ENCODE measurements at places on chromosomes 2 and 18.

GRCh38 chr2:238467062-238467461 lies 40.3 kb downstream of the ASB1 start:
- DNase-seq: no peak

- no peak for DNase-seq
Observed at GRCh38 chr2:156702541-156702940, 266.4 kb downstream of the GPD2 start.

GRCh38 chr2:11314487-11314886 lies 29.9 kb downstream of the ROCK2 start:
- DNase-seq: no peak

DNA sequence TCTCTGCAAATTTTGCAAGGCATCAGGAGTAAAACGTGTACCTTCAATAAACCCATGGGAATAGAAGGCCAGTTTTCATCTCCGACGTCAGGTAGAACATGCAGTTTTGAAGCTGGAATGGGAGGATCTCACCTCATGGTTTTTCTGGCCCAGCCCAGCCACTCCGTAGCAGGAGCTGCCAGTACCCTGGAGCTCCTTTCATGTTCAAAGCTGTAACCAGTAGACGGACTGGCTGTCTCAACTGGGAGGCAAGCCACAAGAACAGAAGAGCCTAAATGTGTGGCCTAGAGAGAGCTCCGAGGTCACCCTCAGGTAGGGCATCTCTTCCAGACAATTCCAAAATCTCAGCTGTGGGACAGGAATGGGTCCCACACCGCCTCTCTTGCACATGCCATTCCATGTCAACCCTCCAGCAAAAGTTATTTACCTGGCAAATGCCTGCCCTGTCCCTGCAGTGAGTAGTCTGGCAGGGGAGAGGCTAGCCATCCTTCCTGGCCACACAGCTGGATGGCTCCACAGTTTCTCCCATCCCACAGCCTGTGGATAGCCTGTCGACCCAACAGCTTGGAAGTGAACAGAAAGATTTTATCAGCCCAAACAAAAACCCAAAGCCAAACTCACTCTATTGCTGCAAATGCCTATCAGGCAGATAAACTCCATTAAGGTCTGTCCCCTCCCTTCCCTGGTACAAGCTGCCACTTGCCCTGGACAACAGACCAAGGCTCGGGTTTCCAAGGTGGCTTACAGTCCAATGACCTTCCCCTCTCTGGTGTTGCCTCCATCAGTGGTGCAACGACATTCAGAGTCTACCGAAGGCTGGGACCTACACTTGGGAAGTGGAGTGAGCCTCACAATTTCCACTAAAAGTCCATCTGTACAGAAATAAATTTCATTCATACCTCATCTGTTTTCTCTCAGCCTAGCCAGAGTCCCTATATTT lies 27.8 kb downstream of the CRACDL start:
- DNase-seq: no peak

DNA sequence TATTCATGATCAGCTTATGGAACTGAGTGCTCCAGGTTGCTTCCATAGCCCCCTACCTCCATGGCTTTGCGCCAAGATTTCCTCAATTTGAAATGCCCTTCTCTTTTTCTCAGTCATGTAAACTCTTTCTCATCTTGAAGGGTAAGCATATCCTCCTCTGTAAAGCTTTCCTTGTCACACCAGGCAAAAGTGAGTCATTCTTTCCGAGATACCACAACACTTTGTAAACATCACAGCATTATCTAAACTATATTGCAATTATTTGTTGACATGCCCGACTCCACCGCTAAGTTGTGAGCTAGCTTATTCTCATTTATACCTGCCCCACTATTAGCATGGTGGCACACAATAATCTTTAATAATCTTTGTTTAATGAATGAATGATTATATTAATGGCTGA lies 419.5 kb upstream of the CHST9 start:
- DNase-seq: no peak

DNA sequence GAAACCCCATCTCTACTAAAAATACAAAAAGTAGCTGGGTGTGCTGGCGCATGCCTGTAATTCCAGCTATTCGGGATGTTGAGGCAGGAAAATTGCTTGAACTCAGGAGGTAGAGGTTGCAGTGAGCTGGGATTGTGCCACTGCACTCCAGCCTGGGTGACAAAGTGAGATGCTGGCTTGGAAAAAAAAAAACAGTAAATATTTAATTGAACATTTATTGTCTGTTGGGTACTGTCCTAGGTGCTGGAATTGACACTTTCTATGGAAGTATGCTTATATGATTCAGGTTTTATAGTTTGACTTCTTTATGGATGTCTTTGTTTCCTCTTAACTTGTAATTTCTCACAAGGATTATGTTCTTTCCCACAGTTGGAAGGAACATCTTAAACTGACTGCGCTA lies 633.1 kb upstream of the SETBP1 start:
- DNase-seq: no peak

DNA sequence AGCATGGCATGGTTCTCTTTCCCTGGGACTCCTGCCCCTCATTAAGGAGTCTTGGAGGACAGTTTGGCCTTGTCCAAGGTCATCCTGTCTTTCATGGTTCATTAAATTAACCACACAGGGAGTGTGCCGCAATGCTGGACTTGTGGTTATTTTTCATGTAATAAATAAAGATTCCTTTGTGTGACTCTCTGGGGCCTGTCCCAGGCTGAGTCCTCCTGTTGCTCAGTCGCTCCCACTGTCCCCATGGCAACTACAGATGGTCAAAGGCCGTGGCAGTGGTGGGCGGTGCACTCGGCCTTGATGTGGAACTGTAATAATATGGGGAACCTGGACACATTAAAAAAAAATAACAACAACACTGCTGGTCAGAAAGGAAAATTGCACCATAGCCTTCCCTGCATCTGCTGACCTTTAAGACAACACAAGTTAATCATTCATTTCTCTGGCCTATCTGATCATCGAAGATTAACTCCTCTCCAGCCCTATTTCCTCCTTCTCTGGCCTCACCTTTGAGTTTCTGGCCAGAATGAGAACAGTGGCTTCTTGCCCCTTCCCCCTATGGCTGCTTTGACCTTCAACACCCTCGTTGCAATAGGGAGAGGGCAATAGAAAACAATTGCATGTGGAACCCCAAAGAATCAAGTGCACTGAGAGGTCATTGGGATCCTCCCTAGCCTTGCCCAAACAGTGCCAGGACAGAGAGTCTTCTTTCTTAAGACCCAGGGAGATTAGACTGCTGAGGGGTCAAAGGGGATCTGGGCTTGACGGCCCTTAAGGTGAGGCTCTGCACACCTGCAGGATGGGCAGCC lies 44.7 kb downstream of the PSD4 start:
- no peak for DNase-seq

GRCh38 chr2:226773291-226773690 lies 26.3 kb downstream of the IRS1 start:
- DNase-seq: no peak

DNA sequence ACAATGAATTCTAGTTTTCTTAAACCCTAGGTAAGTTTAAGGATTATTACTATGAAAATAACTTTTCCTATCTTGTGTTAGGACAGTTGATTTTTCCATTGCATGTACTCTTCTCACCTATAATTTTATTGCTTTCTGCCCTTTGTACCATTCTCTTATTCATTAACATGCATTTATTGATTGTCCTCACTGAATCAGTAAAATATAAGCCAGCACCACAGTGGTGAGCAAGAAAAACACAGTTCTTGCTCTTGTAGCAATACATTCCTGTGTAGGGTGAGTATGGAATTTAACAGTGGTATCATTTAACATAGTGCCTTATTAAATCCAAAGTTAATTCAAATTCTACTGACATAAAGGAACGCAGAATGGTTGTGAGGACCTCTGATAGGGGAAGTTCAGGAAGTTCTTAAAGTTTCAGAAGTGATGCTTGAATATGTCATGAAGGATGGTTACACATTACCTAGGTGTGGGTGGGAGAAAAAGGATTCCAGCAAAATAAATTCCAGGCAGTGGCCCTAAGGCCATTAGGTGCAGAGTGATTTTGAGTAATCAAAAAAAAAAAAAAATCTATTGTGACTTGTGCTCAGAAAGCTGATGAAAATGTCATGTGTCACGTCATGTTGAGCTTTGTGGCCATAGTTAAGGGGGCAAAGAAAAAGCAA lies 104.7 kb upstream of the DSEL start:
- DNase-seq: no peak

DNA sequence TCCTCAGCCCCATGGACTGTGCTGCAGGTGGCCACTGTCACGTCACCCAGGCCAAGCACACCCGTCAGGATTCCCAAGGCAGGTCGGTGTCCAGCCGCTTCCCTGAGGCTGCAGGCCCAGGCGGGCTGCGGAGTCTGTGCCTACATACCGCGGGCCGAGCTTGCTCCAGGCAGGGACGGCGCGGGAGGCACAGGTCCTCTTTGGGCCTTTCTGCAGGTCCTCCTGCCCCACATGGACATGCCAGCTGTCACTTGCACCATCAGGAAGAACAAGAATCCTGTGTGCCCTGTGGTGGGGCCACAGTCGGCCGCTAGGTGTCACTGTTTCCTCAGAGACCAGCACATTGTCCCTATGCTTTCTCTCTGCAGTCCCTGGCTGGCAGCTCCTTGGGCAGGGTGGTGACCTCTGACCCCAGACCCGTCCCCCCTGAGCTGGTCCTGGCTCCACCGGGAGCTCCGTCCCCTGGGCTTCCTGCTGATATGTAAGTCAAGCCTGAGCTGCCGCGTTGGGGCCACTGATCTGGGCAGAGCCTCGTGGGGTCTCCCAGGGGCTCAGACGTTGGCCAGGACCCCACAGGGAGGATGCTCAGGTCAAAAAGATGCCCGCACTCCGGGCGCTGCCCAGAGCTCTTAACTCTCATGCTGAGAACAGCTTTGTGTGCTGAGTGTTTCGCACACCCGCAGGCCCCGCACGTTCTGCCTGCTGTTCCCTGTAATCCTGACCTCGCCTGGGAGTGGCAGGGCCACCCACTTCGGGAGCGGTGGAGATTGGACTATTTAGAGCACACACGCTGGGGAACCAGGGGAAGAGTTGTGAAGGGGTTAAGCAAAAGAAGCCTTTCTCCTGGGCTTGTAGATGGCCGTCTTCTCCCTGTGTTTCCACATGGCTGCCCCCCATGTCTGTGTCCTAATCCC lies 17.3 kb upstream of the AGXT start:
- peak; percentile 76 for DNase-seq

DNA sequence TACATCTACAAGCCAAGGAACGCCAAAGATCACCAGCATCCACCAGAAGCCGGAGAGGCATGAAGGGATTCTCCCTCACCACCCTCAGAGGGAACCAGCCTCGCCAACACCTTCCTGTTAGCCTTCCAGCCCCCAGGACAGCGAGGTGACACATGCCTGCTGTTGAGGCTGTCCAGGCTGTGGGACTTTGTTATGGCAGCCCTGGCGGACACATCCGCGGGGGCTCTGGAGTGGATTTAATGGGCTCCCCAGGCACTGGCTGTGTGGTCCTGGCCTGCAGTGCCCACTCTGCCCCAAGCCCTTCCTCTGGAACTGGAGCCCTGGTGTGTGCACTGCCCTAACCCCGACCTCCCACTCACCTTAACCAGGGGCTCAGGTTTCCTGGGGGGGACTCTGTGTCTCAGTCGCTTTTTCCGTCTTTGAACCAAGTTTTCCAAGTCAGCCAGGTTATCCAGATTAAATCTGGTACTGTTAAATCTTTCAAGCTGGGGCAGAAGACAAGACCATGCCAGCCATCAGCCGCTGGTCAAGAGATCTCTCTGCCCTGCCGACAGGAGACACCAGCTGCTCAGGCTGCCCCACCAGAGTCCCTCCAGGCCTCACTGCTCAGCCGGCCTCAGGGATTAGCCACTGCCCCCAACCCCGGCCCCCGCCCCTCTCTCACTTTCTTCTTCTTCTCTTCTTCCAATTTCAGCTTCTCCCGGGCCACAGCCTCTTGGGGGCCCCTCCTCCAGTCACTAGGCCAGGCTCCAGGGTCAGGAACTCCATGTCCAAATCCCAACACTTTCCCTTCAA lies 1.9 kb downstream of the ANKRD23 start:
- DNase-seq: no peak

DNA sequence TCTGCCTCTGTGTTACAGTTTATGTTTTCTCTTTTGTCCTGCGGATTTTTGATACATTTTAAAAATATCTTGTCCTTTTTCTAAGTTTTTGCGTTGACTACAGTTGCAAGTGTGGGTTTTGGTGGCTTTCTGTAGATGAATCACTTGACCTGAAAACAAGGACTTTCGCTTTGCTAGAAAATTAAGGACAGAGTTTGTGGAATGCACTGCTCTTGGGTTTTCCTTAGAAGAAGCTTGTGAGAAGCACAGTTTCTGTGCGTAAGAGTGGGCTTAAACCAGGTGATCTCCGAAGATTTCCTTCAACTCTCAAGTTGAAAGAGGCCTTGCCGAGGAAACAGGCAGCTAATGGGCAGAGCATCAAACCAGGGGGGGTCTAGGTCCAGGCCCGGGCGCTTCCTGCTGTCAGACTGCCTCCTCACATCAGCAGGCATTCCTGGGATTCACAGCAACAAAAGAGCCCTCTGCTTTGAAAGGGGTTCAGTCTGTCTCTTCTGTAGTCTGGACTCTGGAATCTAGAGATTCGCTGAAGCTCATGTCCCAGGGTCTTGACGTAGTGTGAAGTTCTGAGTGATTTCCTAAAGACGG lies 17.3 kb downstream of the NCK2 start:
- DNase-seq: no peak

GRCh38 chr2:56380861-56381260 lies 197.1 kb downstream of the CCDC85A start:
- DNase-seq: no peak

DNA sequence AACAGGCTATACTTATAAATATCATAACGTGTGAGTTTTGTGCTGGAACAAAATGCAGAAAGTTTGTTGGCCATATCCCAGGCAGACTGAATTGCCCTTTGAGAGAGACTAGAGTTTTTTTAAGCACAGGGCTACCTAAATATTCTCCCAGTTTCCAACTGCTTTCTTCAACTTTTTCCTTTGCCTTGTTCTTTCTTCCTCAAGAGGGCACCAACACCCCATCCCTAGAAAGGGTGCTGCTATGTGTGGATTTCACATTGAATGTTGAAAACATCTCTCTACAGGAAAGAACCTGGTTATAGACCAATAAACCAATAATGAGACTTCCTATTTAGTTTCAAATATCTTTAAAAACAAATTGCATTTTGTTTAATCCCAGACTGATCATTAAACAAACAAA lies 87.9 kb downstream of the ICOS start:
- no peak for DNase-seq

GRCh38 chr2:96897491-96898134 lies 27.7 kb upstream of the SEMA4C start:
- no peak for DNase-seq

DNA sequence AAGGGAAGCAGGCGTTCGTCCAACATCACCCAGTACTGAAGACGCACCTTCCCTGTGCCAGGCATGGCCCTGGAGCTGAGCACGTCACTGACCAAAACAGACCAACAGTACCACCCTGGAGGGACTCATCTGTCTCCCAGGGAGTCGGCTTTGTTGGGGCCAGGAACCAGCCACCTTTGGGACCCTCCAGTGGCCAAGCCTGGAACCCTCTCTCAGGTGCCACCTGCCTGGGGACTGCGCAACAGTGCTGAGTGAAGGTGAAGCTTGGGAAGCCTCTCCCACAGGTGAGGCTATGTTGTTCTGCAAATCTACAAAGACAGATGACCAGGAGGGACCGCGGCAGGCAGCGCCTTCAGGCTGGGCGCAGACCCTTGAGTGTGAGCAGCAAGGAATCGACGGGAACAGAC lies 91.4 kb upstream of the OTOS start:
- DNase-seq: no peak

GRCh38 chr18:51039138-51040112 lies 9.4 kb downstream of the SMAD4 start:
- no peak for DNase-seq

Data from activated T-cell treated with anti-CD3 and anti-CD28 coated beads for 48 hours (primary cell).